ENCODE measurements at places on chromosomes 2 and 18.
A peak's percentile ranks its signal among the peaks of the same experiment; 100 is the strongest.

DNA sequence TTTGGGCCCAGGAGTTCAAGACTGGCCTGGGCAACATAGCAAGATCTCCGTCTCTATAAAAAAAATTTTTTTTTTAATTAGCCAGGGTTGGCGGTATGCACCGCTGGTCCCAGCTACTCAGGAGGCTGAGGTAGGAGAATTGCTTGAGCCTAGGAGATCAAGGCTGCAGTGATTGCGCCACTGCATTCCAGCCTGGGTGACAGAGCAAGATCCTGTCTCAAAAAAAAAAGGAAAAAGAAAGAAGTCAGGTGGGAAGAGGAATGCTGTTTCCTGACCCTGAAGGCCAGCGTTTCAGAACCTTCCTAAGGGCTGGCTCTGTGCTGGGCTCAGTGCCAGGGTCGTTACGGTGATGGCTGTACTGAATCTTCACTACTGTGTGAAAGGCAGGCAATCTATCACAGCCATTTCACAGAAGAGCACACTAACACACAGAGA, 35.0 kb upstream of the AGAP1 start:
- DNase-seq: no peak

GRCh38 chr2:98572676-98573075, 35.6 kb downstream of the COA5 start:
- no peak for DNase-seq

GRCh38 chr2:101307503-101307902, 998 bp downstream of the RNF149 start:
- DNase-seq: peak; percentile 30

DNA sequence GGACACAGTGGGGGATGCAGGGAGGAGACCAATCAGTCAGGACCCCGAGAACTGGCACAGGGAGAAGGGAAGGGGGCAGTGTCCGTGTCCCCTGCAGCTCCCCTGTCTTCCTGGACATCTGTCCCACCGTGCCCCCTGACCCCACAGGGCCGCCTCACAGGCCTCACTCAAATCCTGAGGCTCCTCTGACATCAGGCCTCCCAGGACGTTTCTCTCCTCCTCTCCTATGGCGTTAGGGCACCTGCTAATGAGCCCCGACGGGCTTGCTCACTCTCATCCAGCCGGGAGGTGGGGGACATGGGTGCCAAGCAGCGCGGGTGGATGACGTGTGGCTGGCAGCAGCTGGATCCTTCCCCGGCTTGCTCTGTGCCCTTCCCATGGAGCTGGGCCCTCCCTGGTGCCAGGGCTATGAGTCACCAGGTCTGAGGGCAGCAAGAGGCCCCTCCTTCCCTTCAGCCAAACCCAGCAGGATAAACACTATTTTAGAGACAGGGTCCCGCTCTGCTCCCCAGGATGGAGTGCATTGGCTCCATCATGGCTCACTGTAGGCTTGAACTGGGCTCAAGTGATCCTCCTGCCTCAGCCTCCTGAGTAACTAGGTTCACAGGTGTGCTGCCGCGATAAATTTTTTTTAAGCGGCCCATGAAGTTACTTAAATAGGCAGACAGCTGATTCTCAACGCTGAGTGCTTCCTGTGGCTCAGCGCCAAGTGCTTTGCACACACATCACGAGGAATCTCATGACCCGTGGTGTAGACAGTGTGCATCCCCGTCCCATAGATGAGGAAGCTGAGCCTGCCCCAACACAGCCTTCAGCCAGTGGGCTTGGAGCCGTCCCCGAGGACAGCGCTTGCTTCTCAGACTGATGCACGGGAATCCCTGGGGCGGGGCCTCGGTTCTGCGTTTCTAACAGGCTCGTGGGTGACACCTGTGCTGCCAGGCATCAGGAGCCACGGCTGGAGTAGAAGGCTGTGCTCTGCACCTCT, 64.5 kb upstream of the HDAC4 start:
- no peak for DNase-seq

DNA sequence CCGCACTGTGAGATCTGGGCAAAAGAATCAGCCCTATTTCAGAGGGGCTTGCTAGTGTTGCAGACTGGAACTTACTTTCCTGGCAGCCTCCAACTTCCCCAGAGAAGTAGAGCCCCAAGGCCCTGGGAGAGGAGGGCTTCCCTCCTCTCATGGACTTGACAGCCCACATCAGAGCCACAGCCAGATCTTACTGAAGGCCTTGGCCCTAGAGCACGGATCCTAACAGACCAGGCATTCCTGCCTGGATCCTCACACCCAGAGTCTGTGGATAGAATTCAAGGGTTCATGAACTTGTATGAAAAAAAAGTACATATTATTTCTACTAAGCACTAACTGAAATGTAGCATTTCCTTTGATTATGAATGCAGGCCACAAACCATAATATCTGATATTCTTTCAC, 8.3 kb downstream of the WIPF1 start:
- DNase-seq: no peak

DNA sequence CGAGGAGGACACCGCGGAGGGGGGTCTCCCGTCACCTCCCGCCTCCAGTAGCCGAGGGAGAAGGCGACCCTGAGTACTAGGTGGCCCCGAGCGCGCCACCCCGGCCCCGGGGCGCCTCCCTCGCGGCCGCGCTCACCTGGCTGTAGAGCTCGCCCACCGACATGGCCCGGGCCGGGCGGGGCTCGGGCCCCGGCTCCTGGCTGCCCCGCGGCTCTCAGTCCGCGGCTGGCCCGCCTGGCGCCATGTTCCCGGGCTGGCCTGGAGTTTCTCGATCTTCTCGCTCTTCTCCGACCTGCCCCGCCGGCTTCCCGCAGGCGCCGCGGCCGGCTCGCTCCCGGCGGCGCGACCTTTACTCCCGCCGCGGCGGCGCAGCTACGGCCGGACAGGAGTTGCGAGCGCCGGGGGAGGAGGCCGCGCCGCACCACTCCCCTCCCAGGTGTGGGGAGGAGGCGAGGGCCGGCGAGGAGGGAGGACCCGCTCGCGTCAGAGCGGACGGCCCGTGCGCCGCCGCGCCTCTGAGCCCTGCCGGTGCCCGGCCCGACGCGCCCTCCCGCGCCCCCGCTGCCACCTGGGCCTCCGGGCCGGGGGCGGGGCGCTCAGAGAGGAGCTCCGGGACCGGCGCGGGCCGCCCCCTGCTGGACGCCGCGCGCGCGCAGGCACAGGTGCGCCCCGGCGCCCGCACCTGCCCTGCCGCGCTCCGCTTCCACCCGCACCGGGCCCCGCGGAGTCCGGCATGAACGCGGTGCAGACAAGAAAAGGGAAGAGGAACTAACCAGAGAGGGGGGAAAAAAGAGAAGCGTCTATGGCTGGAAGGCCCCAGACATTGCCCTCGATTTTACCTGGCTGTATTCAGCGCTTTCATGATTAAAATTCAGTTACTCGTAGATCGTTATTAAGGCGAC, at the start of gene MYO5B:
Gene MYO5B, minus strand, starts transcription at position 517 of the 902 bp plus-strand sequence. Its CDS starts 354 bp downstream, at position 163.
- DNase-seq: peak; percentile 57

DNA sequence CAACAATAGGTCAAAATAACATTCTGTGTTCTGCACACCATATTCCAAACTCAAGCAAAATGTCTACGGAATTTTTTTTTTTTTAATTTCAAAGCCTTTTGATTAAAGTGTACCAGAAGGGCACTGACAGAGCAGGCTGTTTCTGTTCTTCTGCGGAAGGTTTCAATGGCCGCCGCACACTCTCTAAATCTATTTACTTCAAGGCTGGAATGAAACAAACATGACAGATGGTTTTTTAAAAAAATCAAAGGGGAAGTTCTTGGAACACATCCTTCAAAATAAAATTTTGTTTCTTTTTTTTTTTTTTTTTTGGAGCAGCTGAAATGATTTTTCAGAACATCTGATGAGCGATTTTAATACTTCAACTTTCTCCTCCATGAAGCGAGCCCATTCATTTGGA, 259.1 kb downstream of the TXNL1 start:
- DNase-seq: no peak

DNA sequence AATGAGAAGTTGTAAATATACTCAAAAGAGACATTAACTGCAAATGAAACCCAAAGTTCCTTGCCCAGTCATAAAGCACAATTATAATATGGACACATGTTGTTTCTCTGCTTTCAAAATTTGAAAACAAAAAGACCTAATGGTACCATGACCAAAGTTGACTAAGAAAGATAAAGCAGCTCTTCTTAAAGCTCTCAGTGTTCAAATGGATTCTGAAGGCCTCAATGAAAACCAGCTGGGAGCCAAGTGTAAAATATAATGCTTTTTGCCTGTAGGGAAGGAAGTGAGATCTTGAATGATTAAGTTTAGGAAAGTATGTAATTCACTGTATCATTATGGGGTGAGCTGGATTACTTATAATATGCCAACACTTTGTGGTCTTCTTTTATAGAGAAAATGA, 178.6 kb downstream of the SATB2 start:
- DNase-seq: no peak

DNA sequence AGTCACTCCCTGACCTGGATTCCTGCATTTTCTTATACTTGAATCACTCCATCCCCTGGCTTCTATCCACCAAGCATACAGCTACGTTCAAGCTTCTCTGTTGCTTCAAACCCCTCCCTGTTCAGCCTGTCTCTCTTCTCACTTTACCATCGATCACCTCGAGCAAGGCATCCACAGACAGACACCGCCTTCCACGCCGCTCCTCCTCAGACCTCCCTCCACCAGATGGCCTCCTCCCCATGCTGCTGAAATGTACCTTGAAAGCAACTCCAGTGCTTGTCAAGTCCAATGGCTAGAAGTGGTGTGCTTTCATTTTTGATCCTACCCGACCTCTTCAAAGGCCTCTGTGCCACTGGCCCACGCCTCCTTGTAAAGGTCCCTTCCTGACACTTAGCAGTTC, 131.3 kb upstream of the ACAA2 start:
- no peak for DNase-seq

DNA sequence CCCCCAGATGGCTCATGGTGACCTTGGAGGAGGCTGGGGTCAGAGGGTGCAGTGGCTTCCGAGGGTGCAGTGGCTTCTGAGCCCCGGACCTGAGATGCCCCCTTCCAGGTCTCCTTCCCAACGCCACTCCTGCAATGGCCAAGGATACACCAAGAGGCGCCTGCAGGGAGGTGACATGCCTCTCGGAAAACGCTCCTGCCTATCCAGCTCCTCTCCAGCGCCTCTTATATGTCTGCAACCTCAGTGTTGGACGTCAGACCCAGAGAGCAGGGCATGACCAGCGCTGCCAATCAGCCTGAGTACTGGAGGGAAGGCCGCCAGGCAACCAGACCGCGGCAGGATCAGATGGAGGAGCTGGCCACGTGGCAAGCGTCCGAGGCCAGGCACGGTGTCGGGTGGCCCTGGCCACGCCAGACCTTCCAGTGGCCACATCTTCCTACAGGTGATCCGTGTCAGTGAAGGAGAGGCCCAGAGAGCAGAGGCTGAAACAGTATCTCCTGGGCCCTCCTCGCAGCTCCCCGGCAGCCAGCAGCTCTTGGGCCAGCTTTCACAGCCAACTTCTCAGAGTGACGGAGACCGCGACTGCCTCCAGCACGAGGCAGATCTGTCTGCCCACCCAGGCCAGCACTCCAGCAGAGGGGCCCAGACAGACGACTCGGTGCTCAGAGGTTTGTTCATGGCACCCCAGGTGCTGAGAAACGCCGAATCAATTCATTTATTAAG, 199.5 kb upstream of the SALL3 start:
- no peak for DNase-seq

DNA sequence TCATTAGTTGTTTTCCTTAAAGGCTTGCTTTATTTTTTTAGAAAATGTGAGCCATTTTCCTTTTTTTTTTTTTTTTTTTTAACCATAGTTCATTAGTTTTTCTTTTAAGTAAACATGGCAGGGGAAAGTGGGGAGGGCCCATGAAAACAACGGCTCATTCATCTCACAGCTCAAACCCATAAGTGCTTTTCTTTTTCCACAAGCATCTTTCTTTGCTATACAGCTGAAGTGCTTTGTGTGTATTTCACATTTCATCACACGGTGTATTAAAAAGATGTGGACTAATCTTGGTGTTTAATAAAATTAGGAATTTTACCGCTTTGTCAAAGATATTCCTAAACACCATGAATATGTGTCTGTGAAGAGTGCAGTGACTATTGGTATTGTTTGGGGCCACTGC, 41.6 kb downstream of the RHBDD1 start:
- DNase-seq: no peak

DNA sequence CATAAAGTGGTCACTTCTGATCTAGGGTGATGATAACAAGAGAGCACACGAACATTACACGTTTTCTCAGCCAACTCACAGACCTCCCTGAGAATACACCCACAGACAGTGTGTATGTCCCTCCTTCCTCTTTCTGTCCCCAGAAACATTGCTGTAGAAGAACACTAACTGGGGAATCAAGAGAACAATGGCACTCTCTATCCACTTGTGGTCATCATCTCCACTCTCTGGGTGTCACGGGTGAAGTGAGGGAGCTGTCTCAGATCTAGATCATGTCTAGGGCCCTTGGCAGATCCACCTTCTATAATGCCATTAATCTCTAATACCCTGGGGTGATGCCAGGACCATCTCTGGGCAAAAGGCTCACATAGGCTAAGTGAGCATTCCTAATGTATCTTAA, 97.9 kb downstream of the DNER start:
- no peak for DNase-seq

GRCh38 chr2:48248251-48248933, 281.6 kb upstream of the STON1 start:
- DNase-seq: no peak

GRCh38 chr2:46002507-46002883, 294.7 kb upstream of the EPAS1 start:
- no peak for DNase-seq

DNA sequence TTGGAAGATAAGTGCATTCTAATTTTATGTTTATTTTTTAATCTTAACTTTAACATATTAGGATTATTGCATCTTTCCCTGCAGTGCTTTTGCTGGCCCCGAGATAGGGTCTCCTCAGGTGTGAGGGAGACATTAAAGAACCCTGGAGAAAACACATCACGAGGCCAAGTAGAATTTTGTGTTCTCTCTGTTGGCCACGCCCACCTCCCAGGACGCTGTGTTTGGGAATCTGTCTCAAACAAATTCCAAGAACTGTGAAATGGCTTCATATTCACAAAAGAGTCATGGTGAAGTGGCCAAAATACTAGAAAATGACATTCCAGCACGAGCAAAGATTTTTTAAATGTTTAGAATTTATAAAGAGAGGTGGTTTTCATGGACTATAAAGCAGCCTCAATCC, 27.3 kb downstream of the RNF144A start:
- no peak for DNase-seq

GRCh38 chr2:109117780-109118179, 11.2 kb upstream of the SH3RF3 start:
- no peak for DNase-seq

- DNase-seq: no peak
Observed at GRCh38 chr18:80184243-80184772, 63.0 kb downstream of the PARD6G start.

DNA sequence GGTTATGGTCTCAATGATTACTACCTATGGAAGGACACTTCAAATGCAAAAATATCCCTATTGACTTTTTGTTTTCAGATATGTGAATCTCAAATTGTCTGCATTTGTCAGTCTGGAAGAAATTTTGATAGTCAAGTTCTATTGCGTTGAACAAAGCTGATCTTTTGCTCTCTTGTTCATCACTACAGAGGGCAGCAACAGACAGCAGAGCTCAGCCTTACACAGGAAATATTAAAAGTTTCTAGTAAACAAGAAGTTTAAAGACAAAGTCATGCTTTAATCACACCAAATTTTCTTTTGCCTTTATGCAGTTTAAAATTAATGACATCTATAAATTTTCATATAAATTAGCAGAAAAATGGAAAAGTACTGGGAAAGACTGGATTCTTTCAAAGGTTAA, 617.5 kb downstream of the NR4A2 start:
- no peak for DNase-seq
